ENCODE measurements at places on chromosomes 4 and X. TPM values are rescaled to one million over a fixed set of nuclear protein-coding genes. Genes with fewer than 3 reads are reported as not detected.

- DNase-seq = no peak
Observed at GRCh38 chr4:185660340-185660739, 125.0 kb upstream of the PDLIM3 start.

DNA sequence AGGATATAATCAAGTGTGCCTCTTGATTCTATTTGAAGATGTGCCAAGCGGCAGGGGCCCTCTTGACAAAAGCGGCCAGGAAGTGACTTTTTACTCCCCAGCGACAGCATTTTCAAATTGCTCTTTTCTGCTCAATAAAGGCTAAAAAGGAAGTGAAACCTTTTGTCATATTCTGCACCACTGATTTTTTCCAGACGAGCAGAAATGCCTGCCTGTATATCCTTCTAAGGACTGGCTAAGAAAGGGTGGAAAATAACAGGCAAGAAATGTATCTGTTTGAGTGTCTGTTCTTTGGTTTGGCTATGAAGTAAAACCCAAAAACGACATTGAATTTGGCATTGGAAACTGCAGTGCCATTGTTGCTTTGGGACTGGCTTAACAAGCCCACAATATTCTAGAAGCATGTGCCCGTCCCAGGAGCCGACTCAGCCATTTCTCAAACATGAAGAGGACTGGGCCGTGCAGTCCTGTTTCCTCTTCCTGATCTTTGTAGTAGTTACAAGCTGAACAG lies 25.4 kb downstream of the TMSB4X start:
- no peak for DNase-seq

GRCh38 chr4:101600287-101600686 lies 190.2 kb upstream of the BANK1 start:
- no peak for DNase-seq

Gene GUCY2F
- not detected for total RNA-seq

Gene PITX2
- 0.16 TPM for total RNA-seq
